ENCODE measurements at places on chromosomes 4 and X.

- DNase-seq = no peak
Observed at GRCh38 chr4:107006218-107006617, 29.9 kb downstream of the DKK2 start.

GRCh38 chr4:4820261-4820660 lies 39.2 kb upstream of the MSX1 start:
- DNase-seq = peak; percentile 76

- DNase-seq = no peak
Observed at GRCh38 chrX:153773218-153773611, 7.6 kb upstream of the SRPK3 start.

GRCh38 chr4:17580969-17581368 lies 4.0 kb downstream of the LAP3 start:
- DNase-seq = no peak

- no peak for DNase-seq
Observed at GRCh38 chr4:2305766-2306501, 44.0 kb upstream of the MXD4 start.

DNA sequence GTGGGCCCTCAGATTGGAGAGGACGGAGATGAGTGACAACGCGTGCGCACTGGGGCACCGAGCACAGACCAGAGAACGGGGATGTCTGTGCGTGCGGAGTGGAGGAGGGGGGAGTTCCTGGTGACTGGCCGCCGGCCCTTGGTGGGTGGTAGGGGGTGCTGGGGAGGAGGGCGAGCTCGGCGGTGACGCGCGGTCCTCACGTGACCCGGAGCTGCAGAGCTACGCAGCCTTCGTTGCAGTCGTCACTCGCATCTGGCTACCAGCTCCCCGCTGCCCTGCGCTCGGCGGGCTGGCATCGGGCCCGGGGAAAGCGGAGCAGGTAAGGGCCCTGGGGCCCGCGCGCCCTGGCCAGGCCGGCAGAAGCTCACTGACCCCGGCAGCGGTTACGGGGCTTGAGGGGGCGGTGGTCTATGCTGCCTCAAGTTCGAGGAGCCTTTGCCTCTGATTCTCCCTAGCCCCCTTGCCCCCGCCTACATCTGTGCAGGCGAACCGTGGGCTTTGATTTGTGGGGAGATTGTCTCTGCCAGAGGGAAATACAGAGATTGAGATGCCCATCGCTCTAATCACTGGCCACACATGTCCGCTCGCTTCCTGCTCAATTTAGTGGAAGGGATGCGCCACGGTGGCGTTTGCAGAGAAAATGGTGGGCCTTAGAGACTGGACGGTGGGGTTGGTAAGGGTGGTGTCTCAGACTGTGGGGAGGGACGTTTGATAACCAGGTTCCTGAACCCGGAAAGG lies at the start of gene ARMCX4:
TSS of gene ARMCX4 (plus strand) at position 245 of the 738 bp plus-strand sequence. CDS start 3,134 bp downstream, outside the sequence.
- DNase-seq = peak; percentile 47

GRCh38 chr4:3285558-3286334 lies 7.1 kb upstream of the RGS12 start:
- no peak for DNase-seq

Measured in caudate nucleus (tissue), 63 donors.